ENCODE measurements at places on chromosomes 3 and 15.

- no peak for DNase-seq
These were observed 450.7 kb upstream of the SEMA6D start for GRCh38 chr15:47266566-47266965.

DNA sequence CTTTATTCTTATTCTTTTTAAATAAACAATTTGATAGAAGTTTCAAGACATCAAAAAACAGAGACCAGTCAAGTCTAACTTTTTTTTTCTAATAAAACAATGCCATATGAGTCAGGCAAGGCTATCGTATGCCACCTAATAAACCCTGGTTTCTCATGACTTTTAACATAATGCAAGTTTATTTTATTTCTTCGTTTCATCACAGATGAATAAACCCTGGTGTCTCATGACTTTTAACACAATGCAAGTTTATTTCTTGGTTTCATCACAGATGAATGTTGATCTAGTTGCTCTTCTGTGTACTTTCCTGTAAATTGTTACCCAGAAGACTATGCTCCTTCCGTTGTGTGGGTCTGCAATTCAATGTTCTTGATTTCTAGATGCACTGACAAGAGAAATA is 905.4 kb downstream of the ROBO2 start:
- DNase-seq = no peak

GRCh38 chr3:119810018-119810435 is 28.1 kb downstream of the NR1I2 start:
- no peak for DNase-seq

GRCh38 chr3:57696801-57697321 is 4.0 kb upstream of the DENND6A start:
- no peak for DNase-seq

DNA sequence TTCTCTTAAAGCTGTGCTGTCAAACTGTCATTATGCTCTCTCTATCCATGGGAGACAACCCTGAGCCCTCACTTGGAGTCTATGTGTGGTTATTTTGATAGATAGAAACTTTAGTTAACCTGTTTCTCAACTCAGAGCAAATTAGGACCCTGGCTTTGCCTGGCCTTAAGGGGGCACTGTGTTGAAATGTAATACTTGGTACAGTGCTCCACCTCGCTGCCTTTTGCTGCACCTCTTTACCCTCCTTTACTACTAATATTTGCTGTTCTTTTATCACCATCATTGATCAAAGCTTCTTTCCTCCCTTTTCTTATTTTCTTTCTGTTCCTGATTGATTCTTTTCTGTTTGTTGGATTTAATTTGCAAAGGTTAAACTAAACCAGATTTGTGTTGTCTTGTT is 34.3 kb downstream of the STT3B start:
- DNase-seq = peak; percentile 50

GRCh38 chr15:72168808-72169190 is 28.8 kb downstream of the GRAMD2A start:
- DNase-seq = no peak

DNA sequence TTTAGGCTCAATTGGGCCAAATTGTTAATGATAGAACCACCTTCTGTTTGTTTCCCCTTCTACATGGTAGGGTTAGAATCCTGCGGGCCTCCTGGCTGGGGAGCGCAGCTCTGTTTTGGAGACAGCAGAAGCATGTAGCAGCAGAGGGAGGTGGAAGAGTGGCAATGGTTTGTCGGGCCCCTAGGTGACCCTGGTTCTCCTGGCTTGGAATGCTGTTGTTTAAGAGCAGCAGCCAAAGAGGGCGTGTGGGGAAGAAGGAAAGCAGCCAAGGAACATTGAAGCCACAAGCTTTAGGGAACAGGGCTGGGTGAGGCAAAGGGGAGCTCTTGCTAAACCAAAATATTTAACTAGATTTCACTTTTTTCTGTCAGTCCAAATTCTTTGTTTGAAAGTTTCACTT is 213.7 kb upstream of the NR2E3 start:
- DNase-seq = no peak
